ENCODE measurements at places on chromosomes 13 and 19. TPM values are rescaled to one million over a fixed set of nuclear protein-coding genes. Genes with fewer than 3 reads are reported as not detected.
A peak's percentile ranks its signal among the peaks of the same experiment; 100 is the strongest.

JSRP1 gene
- total RNA-seq: not detected

- H3K27ac ChIP-seq: no peak overlapping the region
- H3K4me1 ChIP-seq: no peaks in the 10 kb centered on the region
- DNase-seq: no peak
- H3K36me3 ChIP-seq: no peaks in the 10 kb centered on the region
- no peak overlapping the region for H3K4me3 ChIP-seq
Measured at GRCh38 chr13:78306519-78307206, 296.7 kb downstream of the POU4F1 start.

FAM216B gene
- not detected for total RNA-seq

- no peak overlapping the region for H3K27ac ChIP-seq
- H3K4me1 ChIP-seq: no peaks in the 10 kb centered on the region
- no peak overlapping the region for H3K4me3 ChIP-seq
- no peaks in the 10 kb centered on the region for H3K27me3 ChIP-seq
- H3K36me3 ChIP-seq: no peaks in the 10 kb centered on the region
- no peak for DNase-seq
Measured at GRCh38 chr19:30729451-30729850, 357.3 kb downstream of the ZNF536 start.

DNA sequence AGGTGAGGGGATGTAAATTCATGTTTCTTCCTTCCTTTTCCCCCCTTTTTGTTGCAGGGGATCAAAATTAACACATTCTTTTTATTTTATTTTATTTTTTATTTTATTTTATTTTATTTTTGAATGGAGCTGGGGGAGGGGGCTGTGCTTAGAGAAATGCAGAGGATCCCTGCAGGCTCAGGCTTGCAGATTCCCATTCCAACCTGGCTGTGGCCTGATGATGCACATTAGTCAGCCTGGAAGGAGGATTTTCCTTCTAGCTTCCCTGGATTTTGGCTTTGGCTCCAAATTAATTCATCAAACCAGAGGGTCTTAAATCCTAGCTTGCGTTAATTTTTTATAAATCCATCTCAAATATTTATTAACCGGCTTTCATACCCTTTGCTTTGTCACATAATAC, 67.0 kb downstream of the FREM2 start:
- H3K36me3 ChIP-seq: no peaks in the 10 kb centered on the region
- H3K4me1 ChIP-seq: no peaks in the 10 kb centered on the region
- no peak overlapping the region for H3K27ac ChIP-seq
- H3K27me3 ChIP-seq: no peaks in the 10 kb centered on the region
- no peak for DNase-seq

- no peak overlapping the region for H3K4me3 ChIP-seq
- no peak overlapping the region for H3K27ac ChIP-seq
- no peaks in the 10 kb centered on the region for H3K36me3 ChIP-seq
- no peaks in the 10 kb centered on the region for H3K27me3 ChIP-seq
- no peak for DNase-seq
Measured at GRCh38 chr13:20221772-20222171, 10.3 kb downstream of the GJB6 start.

- DNase-seq: peak; percentile 95
- peak overlapping the region; percentile 87 for H3K27ac ChIP-seq
- H3K27me3 ChIP-seq: no peaks in the 10 kb centered on the region
- peaks cover 25% of the 10 kb centered on the region for H3K4me1 ChIP-seq
- H3K4me3 ChIP-seq: peak overlapping the region; percentile 75
- peaks cover 22% of the 10 kb centered on the region for H3K36me3 ChIP-seq
Measured at GRCh38 chr19:49664171-49665035, 1.3 kb downstream of the IRF3 start.

Data from Karpas-422 (cell line).